Fibroblast of lung (primary cell): ENCODE measurements at places on chromosomes 1 and 21.
A peak's percentile ranks its signal among the peaks of the same experiment; 100 is the strongest.

DNA sequence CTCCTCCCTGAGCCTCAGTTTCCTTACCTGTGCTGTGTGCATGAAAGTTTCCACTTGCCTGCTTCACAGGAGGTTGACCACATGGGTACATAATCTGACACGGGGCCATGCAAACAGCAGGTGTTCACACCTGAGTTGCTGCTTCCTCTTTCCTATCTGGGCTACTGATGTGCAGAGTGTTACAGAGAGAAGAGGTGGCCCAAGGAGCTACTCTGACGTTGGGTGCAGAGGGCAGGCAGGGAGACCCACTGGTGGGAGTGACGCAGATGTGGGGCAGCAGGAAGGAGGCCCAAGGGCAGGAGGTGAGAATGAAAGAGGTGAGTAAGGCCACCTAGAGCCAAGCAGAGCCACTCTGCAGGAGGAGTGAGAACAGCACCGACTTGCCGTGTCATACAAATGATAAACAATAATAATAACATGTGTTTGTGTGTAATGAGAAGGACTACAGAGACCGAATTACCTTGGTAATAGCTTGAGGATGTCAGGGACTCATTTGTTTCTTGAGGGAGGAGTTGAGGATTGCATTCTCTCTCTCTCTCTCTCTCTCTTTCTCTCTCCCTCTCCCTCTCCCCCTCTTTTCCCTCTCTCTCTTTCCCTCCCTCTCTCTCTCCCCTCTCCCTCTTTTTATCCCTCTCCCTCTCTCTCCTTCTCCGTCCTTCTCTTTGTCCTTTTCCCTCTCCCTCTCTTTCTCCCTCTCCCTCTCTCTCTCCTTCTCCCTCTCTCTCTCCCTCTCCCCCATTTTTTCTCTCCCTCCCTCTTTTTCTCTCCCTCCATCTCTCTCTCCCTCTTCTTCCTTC, 87.4 kb upstream of the IGSF21 start:
- H3K36me3 ChIP-seq: no peaks in the 10 kb centered on the region
- no peak overlapping the region for H3K27ac ChIP-seq
- DNase-seq: no peak
- H3K4me1 ChIP-seq: no peaks in the 10 kb centered on the region
- H3K27me3 ChIP-seq: no peaks in the 10 kb centered on the region

DNA sequence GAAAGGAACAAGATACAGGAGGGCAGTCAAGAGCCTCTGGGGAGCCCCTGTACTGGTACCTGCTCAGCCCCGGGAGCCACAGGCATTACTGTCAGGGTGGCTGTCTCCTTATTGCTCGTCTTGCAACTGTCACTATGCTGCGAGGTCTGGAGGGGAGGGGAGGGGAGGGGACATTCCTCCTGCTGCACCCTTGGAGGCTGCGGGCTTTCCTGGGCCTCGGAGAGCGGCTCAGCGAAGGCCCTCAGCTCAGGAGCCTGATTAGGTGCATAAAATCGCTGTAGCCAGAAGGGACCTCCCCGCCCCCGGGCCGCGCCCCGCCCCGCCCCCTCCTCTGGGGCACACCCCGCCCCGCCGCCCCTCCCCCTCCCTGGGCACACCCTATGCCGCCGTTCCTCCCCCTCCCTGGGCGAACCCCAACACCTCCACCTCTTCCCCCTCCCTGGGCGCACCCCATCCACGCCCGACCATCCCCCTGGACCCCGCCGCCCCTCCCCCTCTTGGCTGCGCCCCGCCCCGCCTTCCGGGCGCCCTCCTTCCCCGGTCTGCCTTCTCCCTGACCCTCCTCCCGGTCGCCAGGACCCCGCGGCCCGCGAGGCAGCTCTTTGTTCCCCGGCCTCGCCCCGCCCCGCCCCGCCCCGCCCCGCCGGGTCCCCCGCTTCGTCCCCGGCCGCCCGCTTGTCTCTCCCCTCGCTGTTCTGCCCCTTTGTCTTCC, 35.5 kb downstream of the CACHD1 start:
- no peak for DNase-seq
- H3K4me1 ChIP-seq: no peaks in the 10 kb centered on the region
- no peak overlapping the region for H3K27ac ChIP-seq
- no peaks in the 10 kb centered on the region for H3K36me3 ChIP-seq
- no peaks in the 10 kb centered on the region for H3K27me3 ChIP-seq

GRCh38 chr1:62722796-62723195, 34.6 kb upstream of the DOCK7 start:
- DNase-seq: no peak
- no peaks in the 10 kb centered on the region for H3K27me3 ChIP-seq
- no peak overlapping the region for H3K4me3 ChIP-seq
- no peak overlapping the region for H3K27ac ChIP-seq

- no peak for DNase-seq
- H3K4me3 ChIP-seq: no peak overlapping the region
- H3K36me3 ChIP-seq: no peaks in the 10 kb centered on the region
- no peak overlapping the region for H3K27ac ChIP-seq
Measured at GRCh38 chr1:45057542-45057941, 45.5 kb downstream of the UROD start.

GRCh38 chr1:27004471-27005165, 8.0 kb downstream of the TENT5B start:
- peak; percentile 68 for DNase-seq
- H3K4me3 ChIP-seq: no peak overlapping the region
- H3K27ac ChIP-seq: no peak overlapping the region
- peaks cover 3% of the 10 kb centered on the region for H3K36me3 ChIP-seq
- H3K27me3 ChIP-seq: no peaks in the 10 kb centered on the region

- H3K36me3 ChIP-seq: no peaks in the 10 kb centered on the region
- no peak overlapping the region for H3K27ac ChIP-seq
Measured at GRCh38 chr1:162554258-162554657, 7.3 kb upstream of the UAP1 start.

GRCh38 chr1:180842491-180843275, 70.0 kb upstream of the KIAA1614 start:
- H3K4me3 ChIP-seq: no peak overlapping the region
- H3K36me3 ChIP-seq: no peaks in the 10 kb centered on the region
- DNase-seq: peak; percentile 12
- H3K4me1 ChIP-seq: no peaks in the 10 kb centered on the region
- no peaks in the 10 kb centered on the region for H3K27me3 ChIP-seq

DNA sequence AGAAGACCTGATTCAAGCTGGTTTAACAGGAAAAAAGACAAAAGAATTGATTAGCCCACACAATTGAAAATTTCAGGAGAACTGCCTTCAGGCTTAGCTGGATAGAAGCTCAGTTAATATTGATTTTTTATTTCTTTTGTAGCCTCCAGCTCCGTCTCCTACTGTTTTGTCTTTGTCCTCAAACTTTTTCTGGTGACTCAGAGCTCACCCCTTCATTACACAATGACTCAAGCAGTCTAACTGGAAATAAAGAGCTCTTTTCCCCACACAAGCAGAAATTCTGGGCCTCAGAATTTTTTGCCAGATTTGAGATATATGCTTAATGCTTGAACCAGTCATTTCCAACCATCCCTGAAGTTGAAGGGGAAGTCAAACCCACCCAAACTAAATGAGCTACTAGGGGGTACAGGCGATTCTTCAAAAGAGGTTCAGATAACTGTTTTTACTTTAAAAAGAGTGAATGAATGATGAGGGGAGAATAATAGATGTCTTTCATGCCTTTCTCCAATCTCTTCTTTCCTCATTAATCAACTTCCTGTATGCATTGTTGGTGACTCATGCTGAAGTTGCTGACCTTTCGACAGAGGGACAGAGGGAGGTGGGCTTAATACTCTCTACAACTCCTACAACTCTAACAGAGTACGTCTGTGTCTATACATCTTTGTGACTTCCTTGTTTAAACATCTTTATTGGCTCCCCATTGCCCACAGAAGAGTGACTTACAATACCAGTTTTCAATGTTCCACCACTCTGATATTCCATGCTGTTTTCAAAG, 6.2 kb upstream of the ACP6 start:
- DNase-seq: peak; percentile 74
- H3K27ac ChIP-seq: no peak overlapping the region
- no peaks in the 10 kb centered on the region for H3K27me3 ChIP-seq
- peaks cover 2% of the 10 kb centered on the region for H3K4me1 ChIP-seq
- no peak overlapping the region for H3K4me3 ChIP-seq
- no peaks in the 10 kb centered on the region for H3K36me3 ChIP-seq

DNA sequence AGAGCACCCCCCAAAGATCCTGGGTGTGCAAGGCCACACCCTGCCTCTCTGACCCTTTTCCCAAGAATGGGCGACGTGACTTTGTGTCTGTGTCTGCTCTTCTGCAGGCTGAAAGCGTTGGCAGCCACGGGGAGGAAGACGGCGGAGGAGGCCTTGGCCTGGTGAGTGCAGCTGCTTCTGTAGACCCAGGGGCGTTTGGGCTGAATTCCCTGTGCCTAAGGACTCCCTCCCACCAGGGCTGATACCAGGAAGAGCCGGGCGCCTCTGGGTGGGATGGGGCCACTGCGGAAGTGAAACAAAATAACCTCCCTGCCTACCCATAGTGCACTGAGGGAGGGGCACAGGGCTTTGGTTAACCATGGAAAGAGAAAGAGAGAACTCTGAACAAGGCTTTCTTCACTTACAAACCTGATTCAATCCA, 2.5 kb downstream of the UBASH3A start:
- H3K27me3 ChIP-seq: peaks cover under 1% of the 10 kb centered on the region
- H3K36me3 ChIP-seq: no peaks in the 10 kb centered on the region
- no peak overlapping the region for H3K4me3 ChIP-seq

- peaks cover 2% of the 10 kb centered on the region for H3K4me1 ChIP-seq
- no peak overlapping the region for H3K27ac ChIP-seq
- no peaks in the 10 kb centered on the region for H3K36me3 ChIP-seq
Measured at GRCh38 chr1:63915121-63915520, 141.3 kb downstream of the ROR1 start.

GRCh38 chr21:41338455-41338854, 21.9 kb downstream of the FAM3B start:
- H3K4me1 ChIP-seq: no peaks in the 10 kb centered on the region
- no peaks in the 10 kb centered on the region for H3K36me3 ChIP-seq

DNA sequence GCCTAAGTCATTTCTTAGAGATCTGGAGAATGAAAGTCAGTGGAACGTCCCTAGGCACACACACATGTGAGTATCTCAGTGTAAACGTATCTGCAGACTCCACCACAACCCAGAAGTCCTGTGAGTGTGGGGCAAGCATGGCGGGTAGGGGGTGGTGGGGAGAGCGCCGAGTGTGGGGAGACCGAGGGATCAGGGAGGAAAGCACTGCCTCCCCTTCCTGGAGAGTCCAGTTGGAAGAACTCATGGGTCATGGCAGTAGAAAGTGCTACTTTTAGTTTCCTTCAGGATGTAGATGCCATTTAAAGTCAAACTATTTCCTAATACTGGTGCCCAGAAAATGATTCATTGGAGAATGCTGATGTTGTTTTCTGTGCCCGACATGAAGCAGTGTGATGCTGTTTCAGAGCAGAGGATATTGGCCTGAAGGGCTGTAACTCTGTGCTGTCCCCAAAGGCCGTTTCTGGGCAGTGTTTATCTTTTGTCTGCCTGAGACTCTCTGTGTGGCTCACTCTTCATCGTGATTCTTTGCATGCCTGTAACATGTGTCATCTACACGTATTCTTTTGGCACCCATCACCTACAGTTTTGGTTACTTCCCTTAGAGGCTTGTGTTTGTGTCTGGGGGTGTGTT, 45.7 kb upstream of the TSPAN2 start:
- H3K4me3 ChIP-seq: no peak overlapping the region
- H3K27me3 ChIP-seq: no peaks in the 10 kb centered on the region
- peak overlapping the region; percentile 40 for H3K27ac ChIP-seq
- no peaks in the 10 kb centered on the region for H3K36me3 ChIP-seq

DNA sequence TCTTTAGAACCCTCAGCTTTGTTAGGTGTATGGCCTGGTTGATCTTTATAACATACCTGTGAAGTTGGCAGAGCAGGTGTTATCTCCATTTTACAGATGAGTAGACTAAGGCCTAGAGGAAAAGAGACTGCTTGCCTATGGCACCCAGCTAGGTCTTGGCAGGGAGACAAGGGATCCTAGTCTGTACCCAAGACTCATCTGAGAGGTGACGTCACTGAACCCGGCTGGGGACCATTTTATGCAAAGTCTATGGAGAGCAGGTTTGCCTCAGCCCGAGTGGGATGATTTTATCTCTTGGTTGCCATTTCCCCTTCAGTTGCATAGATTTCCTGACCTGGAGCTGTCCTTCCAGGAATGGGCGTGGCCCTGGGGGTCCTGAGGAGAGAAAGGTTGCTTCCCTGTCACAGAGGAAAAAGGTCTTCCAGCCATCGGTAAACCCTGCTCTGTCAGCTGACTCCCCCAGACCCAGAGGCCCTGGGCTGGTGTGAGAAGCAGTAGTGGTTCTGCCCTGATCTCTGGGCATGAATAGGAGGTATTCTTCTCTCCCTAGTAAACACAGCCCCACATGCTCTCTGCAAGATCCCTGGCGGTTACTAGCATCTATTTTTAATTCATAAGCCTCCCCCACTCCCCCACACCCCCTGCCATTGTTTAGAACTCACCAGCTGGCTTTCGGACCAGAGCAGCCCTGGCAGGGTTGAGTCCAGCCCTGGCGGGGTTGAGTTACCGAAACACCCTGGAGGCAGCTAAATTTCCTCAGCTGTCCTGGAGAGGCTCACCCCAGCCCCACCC, 19.6 kb downstream of the TMCC2 start:
- H3K4me3 ChIP-seq: no peak overlapping the region
- H3K27ac ChIP-seq: no peak overlapping the region

DNA sequence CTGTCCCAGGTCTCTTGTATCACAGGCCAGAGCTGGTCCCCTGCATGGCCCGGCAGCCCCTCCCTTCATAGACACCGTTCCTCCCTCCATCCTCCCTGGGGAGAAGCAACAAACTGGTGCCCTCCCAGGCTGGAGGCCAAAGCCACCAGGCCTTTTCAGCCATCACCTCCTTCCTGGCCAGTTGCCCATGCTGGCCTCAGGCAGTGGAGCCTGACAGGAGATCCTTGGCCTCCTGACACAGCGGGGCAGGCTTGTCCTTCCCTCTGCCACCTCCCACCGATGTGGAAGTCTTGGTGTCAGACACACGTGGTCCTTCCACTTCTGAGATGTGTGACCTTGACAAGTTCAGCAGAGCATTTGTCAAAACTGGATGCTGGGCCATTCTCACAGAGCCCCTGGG, 206.0 kb downstream of the HIVEP3 start:
- peaks cover 7% of the 10 kb centered on the region for H3K4me1 ChIP-seq
- H3K27me3 ChIP-seq: no peaks in the 10 kb centered on the region
- no peak overlapping the region for H3K4me3 ChIP-seq
- no peak for DNase-seq
- H3K36me3 ChIP-seq: no peaks in the 10 kb centered on the region
- no peak overlapping the region for H3K27ac ChIP-seq

DNA sequence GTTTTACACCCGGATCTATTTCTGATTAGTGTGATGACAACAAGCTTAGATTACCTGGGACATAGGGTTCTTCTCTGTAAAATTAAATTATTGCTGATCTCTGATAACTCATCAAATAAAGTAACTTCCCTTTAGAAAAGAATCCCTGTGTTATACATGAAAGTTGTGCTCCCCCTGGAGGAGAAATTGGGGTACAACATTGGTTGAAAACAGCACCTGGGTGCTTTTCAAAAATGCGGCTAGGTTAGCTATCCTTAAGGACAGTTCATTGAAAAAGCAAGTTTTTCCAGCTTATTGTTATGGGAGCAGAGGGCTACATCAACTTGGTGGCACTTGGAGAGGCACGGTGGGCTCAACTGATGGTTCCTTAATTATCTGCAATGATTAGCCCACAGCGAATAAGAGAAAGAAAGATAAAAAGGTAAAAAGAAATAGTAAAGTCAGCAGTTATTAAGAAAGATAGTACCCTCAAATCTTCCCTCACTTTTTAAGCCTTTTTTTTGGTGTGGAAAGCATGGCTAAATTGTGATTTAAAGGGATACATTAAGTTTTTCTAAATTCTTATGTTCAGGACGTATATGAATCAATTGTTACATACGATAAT, 97.8 kb downstream of the FMN2 start:
- no peaks in the 10 kb centered on the region for H3K4me1 ChIP-seq
- H3K27ac ChIP-seq: no peak overlapping the region
- H3K36me3 ChIP-seq: no peaks in the 10 kb centered on the region
- DNase-seq: peak; percentile 29

GRCh38 chr1:98145655-98146054, 224.8 kb upstream of the DPYD start:
- no peaks in the 10 kb centered on the region for H3K4me1 ChIP-seq
- no peak for DNase-seq
- no peak overlapping the region for H3K4me3 ChIP-seq
- H3K36me3 ChIP-seq: no peaks in the 10 kb centered on the region
